NCI-H187 treated with DMSO at 0.1 percent for 48 hours (cell line): ENCODE measurements at places on chromosomes 7 and 10.

- no peak for DNase-seq
These were observed 9.0 kb downstream of the TMEM243 start for GRCh38 chr7:87210506-87210905.

GRCh38 chr10:119025776-119026175, 3.7 kb upstream of the NANOS1 start:
- DNase-seq, result no peak

- no peak for DNase-seq
These were observed 8.5 kb downstream of the FAM53B start for GRCh38 chr10:124735491-124736286.

GRCh38 chr7:31476073-31476745, 37.7 kb upstream of the ITPRID1 start:
- no peak for DNase-seq

GRCh38 chr7:158251061-158251965, 336.3 kb downstream of the PTPRN2 start:
- peak; percentile 88 for DNase-seq

DNA sequence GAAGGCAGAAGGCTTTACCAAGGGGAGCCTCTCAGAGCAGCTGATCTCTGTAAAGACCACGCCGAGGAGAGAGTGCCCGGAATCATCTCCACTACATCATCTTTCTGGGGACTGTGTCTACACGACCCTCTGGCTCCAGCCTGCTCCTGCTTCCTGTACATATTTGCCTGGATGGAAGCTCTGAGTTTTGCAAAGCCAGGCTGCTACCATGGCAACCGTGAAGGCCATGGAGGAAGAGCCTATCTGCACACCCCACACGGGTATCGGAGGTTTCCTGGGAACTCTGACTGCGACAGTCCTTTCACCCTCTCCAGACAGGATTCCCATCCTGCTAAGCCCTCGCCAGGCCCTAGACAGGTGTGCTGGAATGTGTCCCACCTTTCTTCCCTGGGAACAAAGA, 83.4 kb upstream of the TNRC18 start:
- no peak for DNase-seq

DNA sequence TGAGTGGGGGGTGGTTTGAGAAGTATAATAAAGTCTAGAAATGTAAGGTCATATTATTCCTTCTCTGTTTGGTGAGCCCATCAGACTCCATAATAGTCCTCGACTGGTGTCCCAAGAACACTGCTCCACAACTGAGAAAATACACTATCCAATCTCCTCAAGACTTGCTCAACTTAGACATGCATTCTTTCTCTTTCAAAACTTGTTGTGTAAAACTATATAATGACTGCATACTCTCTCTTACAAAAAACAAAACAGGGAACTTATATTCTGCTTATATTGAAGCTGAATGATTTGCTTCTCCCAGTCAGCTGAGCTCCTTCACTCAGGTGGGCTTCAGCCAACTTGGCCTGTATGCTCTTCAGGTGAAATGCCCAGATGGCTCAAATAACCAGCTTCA, 204.7 kb downstream of the ZNF365 start:
- DNase-seq, result no peak

GRCh38 chr10:49442863-49443262, 47.0 kb upstream of the DRGX start:
- DNase-seq, result no peak
